ENCODE measurements at places on chromosomes 4 and X.

DNA sequence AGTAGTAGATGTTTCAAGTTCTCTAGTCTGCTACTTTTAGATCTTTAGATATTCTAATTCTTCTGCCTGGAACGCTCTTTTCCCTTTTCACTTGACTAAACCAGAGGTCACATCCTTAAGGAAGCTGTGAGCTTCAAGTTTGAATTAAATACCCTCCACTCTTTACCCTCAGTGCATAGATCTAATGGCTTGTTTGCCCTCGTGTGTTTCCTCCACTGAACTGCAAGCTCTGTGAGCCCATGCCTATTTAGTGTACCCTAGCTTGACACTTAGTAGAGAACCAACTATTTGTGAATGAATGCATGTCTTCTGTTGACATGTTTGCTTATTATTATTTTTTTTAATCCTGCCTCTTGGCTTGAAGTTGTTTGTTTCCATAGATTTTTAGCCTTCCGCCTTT is 138.3 kb downstream of the PDE5A start:
- DNase-seq: no peak

GRCh38 chr4:7675136-7675535 is 240.4 kb upstream of the PSAPL1 start:
- no peak for DNase-seq

DNA sequence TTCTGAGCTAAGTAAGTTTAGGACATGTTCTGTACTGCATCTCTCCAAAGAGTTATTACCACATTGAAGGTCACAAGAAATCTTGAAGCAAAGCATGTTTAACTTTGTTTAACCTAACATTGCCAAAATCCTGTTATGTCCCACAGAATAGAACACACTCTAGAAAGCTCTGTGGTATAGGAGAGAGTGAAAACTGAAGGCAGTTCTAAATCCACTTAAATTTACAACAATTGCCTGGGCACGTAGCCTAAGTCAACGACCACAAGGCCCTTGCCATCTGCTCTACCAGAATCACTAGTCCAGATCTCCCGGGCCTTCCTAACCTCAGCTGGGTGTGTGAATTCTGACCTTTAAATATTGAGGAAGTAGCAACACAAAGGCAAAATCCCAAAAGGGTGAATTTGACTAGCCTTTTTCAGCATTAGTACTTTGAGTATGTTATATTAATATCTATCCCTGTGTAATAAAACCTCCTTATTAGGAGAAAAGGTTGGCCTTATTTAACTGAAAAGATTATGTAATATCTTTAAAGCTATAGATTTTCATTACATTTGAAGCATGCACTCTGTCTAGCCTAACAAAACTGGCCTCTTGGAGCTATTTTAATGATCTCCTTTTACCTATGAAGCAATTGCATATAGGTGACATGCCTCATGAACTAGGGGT is 4.5 kb upstream of the MAML3 start:
- DNase-seq: no peak

- no peak for DNase-seq
Measured at GRCh38 chrX:68699960-68700746, 52.7 kb downstream of the STARD8 start.

- no peak for DNase-seq
Measured at GRCh38 chrX:24515447-24515846, 50.4 kb downstream of the PDK3 start.

DNA sequence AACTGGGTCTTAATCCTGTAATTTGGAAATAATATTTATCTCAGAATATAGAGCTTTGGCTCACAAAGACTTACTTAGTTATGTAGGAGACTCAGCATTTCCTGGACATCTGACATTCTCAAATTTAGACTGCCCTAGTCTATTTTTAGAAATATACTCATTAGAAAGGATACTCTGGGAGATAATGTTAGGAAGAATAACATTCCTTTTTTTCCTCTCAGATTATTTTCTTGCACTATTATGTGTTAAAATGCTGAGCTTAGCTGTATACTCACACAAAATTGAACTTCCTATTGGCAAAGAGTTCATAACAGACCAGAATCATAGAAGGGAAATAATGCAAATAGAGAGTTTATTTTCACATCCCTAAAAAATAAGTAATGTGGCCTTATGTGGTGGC is 1424.9 kb upstream of the PCDH7 start:
- no peak for DNase-seq

Data from anterior cingulate cortex (tissue), 58 donors.